ENCODE measurements at places on chromosomes 11 and 22.

- no peak for DNase-seq
Measured at GRCh38 chr11:74870485-74870884, 78.4 kb downstream of the XRRA1 start.

DNA sequence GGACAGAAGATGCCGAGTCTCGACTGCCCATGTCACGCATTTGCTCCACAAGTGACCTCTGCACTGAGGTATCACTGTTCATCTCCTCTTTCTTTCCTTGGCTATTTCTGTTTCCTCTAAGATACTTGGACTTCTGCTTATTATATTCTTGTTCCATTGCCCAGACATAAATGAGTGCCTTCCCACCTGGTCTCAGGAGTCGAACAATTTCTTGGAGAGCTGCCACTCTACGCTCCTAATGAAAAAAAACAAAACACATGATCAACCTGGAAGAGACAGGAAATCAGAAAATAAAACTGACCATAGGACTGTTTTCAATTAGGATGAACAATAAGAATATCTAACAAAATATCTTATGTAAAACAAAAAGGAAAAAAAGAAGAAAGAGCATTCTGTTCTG, 47.4 kb upstream of the CWF19L2 start:
- no peak for DNase-seq

DNA sequence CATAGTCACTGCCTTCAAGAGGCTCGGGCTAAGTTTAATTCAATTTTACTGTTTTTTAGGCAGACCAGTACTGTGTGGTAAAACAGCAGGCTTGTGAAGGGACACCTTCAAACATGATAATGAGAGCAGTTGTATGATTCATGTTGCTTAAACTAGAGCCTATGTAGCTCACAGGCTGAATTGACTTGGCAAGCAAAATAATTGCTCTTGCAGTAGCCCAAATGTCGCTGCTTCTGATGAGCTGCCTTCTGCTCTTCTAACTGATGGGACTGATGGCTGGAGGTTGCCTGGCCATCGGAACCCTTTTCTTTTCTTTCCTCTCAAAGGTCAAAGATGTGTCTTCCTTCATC, 137.6 kb downstream of the MAML2 start:
- DNase-seq: no peak

DNA sequence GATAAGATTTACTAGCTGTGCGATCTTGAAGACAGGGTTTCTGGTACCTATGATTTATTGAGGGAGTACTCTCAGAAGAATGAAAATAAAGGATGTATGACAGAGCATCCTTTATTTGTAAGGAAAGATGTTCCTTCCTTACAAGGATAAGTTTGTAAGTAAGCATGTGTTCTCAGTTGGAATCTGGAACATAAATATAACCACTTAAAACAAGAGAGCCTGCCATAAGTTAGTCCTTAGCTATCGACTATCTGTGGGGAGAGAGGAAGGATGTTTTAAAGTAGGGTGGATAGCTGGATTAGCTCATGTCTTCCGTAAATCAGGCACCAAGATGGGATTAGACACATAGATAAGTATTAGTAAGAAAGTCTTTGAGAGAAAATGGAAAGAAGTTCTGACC, 192.6 kb upstream of the CARD18 start:
- no peak for DNase-seq

DNA sequence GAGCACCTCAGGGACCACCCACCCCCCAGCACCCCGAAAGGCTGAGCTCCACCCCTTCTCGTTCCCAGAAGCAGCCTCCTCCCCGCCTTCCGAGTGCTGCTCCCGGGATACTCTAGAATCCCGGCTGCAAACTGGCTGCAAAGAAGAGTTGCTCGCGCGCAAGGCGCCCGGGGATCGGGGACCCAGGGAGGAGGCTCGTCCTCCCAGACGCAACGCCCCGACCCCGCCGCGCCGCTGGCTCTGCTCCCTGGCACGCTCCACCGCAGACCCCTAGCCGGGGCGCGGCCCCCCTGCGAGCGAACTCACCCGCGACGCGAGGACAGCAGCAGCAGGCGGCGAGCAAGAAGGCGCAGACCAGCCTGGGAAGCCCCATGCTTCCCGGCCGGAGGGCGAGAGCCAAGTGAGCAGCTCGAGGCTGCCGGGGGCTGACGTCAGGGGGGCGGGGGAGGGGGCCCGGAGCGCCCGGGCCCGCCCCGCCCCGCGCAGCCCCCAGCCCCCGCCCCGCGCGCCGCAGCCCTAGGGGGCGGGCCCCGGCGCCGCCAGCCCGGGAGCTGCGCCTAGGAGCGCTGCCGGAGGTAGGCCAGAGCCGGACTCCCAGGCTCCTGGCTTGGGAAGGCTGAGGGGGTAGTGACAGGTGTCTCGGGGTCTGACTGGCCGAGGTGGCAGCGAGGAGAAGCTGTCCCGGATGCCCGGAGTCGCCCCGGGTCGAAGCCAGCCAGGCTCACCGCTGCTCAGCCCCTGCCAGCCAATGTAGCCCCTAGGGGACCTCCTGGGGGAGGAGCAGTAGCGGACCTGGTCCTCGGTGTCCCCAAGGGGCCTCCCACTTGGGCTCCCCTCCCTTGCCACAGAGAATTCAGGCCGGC, at the start of gene MCAM:
Gene MCAM, minus strand, starts transcription at position 402 of the 863 bp plus-strand sequence. Its CDS starts 29 bp downstream, at position 373.
- DNase-seq: no peak

DNA sequence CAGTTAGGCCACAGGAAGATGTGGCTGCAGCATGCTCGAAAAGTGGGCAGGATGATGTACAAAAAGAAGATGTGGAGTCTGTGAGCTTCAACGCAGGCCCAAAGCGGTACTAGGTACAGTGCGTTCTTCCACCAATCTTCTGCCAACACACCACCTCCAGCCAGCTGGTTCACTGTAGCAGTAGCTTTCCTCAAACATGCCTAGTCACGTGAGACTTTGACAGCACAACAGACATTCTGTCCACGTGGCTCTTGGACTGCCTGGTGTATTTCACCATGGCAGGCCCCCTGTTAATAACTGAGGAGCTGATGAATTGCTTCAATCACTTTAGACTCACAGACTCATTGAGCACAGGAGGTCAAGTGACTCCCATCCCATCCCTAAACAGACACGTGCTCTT, 14.1 kb downstream of the SYN3 start:
- DNase-seq: no peak
